ENCODE measurements at places on chromosomes 7 and 10.

GRCh38 chr10:111707076-111707475 is 476.5 kb downstream of the GPAM start:
- no peak for DNase-seq

DNA sequence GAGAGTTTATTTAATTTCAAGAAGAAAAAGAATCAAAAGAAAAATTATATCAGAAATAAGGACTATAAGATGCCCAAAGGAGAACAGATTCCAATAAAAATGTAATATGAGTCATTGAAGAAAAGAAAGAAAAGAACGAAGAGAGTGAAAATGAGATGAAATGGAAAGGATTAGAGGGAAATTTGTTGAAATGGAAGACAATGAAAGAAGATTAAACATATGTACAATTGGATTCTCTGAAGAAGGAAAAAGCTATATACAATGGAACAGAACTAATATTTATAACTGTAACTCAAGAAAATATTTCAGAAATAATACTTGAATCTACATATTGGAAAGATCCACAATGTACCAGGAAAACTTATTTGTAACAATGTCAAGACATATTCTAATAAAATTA is 25.1 kb upstream of the UPP1 start:
- DNase-seq: no peak

DNA sequence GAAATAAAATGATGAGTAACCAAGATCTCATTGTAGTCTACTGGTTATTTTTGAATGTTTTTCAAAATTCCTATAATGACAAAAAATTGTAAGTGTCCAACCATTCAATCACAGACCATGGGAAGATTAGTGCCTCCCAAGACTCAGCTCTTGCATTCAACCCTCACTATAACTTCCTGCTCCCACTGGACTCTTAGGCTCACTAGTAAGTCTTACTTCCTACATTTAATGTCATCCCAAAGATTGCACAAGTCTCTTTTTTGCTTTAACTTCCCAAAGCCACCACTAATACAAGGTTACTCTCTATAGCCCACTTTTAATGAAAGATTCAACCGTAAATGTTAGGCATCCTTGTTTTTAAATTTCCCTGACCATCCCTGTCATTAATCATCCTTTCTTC is 111.9 kb upstream of the NRBF2 start:
- DNase-seq: no peak

DNA sequence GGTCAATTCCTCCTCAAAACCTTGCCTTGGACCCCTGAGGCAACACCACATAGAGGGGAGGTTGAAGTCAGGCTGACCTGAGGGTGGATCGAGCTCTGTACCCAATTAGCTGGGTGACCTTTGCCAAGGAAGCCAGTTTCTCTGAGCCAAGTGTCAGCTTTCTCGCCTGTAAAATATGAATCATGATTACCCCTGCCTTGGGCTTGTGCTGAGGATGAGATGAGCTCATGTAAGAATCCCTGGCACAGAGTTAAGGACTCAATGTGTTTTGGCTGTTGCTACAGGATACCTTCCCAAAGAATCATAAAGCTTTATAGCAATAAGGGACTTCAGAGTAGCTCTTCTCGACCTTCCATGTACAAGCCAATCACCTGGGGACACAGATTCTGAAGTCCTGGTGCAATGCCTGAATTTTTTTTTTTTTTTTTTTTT is 43.5 kb upstream of the CACUL1 start:
- DNase-seq: no peak
